NCI-H774 (cell line): ENCODE measurements at places on chromosomes 11 and 22.

DNA sequence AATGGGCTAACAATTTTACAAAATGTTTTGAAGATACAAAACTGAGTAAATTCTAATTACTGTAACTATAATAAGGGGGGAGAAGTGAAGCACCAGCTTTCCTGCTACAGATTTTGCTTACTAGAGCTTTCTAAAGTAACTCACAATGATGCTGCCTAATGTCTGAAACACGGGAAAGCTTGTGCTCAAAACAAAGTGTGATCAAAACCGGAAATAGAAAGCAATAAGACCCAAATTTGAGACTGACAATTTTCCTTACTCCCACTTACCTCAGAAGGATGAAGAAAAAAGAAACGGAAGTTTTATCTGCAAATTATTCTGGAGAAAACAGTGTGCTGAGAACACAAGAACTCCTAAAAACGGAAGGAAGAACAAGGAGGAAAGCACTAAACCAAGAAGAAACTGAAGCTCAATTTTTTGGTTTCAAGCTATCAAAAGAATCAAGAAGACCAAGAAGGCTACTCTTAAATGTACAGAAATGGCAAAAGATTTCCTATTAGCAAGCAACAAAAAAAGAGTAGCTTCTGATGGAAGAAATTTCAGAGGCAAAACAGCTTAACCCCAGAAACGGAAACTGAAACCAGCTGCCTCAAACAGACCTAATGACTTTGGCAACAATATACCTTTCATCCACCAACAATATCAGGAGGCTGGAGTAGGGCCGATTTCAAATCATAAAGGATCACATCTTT lies 33.4 kb downstream of the AMBRA1 start:
- DNase-seq, result peak; percentile 22

- no peak for DNase-seq
Observed at GRCh38 chr11:95485115-95485900, 254.3 kb upstream of the SESN3 start.

GRCh38 chr22:24507716-24508115 lies 12.6 kb downstream of the UPB1 start:
- no peak for DNase-seq

DNA sequence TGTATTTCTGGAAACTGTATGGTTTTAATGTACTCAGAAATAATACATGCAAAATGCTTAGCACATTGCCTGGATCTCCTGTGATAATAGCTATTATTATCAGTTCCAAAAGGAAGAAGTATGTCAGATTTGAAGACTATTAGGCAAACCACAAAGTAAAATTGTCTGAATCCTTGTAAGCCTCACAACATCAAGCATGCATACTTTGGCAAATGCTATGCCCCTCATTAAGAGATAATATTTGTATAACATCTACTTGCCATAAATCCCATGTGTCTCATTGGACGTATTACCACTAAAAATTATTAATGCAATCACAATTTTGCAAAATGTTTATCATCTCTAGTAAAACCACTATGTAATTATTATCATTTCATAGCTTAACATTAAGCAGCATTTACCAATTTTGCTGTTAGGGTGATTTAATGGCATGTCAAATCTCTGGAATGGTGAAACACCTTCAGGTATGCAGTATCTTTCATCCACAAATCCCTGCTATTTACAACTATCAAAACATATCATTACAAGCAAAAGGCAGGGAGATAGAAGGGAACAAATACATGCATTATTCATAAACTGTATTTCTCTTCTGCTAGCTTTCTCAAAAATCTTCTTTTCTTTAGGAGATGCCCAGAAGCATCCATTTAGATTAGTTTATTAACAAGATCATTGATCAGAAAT lies 974.6 kb upstream of the RAG2 start:
- no peak for DNase-seq

GRCh38 chr11:1873048-1873812 lies 18.5 kb downstream of the PRR33 start:
- DNase-seq, result no peak

DNA sequence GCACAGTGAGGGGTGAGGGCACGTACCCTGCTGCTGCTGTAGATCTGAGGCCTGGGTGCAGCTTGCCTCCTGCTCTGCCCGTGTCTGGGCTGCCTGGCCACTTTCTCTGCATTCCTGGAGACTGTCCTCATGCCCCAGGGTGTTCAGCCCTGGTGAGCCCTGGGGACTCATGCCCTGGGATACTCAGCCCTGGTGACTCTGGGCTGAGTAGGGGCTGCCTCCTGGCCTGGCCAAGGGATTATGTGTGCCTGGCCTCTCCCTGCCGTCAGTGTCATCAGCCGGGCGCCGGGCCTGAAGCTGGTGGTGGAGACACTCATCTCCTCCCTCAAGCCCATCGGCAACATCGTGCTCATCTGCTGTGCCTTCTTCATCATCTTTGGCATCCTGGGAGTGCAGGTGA lies 94.7 kb downstream of the CACNA1I start:
- no peak for DNase-seq
